Hindlimb muscle (tissue), 1 donor: ENCODE measurements at places on chromosomes 7 and 10. TPM values are rescaled to one million over a fixed set of nuclear protein-coding genes. Genes with fewer than 3 reads are reported as not detected.

- DNase-seq = no peak
Observed at GRCh38 chr10:32279795-32280194, 67.2 kb downstream of the EPC1 start.

DNA sequence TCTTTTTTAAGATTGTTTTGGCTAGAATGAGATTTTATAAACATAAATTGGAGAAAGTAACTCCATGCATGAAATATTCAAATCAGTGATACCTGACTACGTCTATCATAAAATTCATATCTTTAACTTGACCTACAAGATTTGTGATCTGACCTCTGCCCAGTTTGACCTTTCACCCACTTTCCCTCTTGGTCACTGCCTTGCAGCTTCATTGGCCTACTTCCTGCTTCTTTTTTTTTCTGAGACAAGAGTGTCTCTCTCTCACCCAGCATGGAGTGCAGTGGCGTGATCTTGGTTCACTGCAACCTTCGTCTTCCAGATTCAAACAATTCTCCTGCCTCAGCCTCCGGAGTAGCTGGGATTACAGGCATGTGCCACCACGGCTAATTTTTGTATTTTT, 28.5 kb downstream of the TPST1 start:
- DNase-seq = no peak

DNA sequence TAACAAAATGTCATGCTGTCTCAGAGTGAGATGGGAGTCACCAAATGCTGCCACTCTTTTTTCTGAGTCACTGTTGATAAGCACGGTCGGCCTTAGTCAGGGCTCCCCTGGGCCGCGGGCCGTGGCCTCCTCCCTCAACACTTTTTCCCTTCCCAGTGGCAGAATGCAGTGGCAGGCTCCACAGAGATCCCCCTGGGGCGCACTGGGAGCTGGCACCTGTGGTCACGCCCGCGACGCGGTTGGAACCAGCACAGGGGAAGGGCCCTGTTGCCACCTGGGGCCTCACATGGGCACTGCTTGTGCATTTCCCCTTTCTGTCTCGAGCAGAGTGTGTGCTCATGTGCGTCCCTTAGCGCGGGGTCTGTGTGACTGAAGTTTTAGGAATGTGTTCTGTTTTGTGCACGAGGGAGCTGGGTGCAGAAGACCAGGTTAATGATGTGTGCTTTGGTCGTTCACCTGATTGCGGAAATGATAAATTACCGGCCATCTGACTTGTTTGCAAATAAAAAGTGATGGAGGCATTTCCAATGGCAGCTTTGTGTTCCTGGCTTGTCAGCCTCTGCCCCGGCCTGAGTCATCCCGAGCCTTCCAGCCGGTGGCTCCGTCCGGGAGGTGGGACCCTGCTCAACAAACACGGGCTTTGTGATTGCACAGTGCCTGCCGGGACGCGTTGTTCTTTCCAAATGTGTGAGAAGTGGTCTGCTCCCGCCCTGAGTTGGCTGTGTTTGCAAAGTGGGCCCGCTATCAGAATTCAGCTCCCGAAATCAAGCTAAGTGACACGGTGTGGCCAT, 100.7 kb downstream of the NKX6-2 start:
- no peak for DNase-seq

DNA sequence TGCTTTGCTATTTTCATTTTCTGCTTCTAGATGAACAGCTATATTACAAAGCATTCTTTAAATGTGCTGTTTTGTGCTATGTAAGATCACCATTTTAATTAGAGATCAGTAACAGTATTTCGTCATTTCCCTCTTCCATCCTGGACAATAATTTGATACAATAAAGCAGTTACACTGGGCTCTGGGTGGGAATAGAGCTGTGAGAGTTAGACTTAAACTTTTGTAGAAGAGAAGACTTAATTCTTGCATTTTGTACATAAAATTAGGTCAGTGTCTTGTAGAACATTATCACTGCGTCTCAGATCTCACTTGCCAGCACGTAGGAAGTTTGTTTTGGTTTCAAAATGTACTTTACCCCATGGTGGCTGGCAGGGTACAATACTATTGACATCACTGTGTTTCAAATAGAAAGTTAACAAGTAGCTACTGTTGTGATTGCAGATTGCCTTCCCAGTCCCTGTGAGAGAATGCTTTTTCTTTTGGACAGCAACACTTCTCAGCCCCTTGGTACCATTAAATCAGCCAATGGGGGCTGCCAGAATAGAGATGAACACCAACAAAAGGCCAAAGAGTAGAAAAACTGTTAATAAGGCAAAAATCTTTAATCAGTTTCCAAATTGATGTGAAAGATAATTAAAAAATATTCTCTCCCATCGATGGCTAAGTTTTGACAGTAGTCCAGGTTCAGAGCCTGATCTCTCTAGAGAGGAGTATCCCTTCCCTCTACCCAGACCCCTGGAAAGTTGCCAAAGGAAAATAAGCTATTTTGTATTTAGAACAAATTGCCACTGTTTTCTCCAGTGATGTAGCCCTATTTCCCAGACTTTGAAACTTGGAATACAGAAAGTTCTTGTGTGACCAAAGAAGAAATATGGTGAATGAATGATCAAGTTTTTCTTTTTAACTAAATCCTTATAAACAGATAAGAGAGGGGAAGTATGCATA, 35.1 kb downstream of the SMNDC1 start:
- no peak for DNase-seq

- no peak for DNase-seq
Observed at GRCh38 chr10:7090529-7090928, 320.3 kb downstream of the SFMBT2 start.

DNA sequence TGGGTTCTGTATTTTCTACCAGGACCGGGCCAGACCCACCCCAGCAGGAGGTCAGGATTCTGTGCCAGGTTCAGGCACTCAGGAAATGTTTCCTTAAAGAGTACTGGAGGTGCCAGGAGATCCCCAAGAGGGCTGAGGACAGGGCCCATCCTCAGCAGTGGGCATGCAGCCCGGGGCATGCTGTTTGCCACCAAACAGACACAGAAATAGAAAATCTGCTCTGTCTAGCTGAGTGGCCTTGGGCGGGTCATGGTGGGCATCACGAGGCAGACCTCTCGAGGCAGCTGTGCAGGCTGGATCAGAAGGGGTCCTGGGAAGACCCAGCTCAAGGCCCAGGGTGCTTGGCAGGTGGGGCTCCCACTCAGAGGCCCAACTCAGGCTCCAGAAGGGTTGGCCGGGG, 105.0 kb downstream of the FAM53B start:
- DNase-seq = no peak

- no peak for DNase-seq
Observed at GRCh38 chr7:45229156-45229920, 71.7 kb downstream of the RAMP3 start.

DNA sequence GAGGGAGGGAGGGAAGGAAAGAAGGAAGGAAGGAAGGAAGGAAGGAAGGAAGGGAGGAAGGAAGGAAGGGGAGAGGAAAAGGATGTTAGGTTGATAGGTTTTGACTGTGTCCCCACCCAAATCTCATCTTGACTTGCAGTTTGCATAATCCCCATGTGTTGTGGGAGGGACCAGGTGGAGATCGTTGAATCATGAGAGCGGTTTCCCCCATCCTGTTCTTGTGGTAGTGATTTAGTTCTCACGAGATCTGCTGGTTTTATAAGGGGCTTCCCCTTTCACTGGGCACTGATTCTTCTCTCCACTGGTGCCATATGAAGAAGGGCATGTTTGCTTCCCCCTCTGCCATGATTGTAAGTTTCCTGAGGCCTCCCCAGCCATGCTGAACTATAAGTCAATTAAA, 15.1 kb upstream of the NUDCD3 start:
- DNase-seq = no peak

GRCh38 chr7:136566491-136566890, 302.0 kb upstream of the CHRM2 start:
- DNase-seq = no peak

NXPH1 gene
- polyA plus RNA-seq = not detected

SFTPA1 gene
- polyA plus RNA-seq = not detected

BTBD16 gene
- 0.39 TPM for polyA plus RNA-seq

TCTN3 gene
- polyA plus RNA-seq = 23.7 TPM

STEAP1B gene
- polyA plus RNA-seq = 1.8 TPM

MALRD1 gene
- polyA plus RNA-seq = 1.4 TPM
